ENCODE measurements at places on chromosomes 3 and 15.

- DNase-seq: no peak
Measured at GRCh38 chr15:98561169-98561941, 87.0 kb upstream of the IGF1R start.

DNA sequence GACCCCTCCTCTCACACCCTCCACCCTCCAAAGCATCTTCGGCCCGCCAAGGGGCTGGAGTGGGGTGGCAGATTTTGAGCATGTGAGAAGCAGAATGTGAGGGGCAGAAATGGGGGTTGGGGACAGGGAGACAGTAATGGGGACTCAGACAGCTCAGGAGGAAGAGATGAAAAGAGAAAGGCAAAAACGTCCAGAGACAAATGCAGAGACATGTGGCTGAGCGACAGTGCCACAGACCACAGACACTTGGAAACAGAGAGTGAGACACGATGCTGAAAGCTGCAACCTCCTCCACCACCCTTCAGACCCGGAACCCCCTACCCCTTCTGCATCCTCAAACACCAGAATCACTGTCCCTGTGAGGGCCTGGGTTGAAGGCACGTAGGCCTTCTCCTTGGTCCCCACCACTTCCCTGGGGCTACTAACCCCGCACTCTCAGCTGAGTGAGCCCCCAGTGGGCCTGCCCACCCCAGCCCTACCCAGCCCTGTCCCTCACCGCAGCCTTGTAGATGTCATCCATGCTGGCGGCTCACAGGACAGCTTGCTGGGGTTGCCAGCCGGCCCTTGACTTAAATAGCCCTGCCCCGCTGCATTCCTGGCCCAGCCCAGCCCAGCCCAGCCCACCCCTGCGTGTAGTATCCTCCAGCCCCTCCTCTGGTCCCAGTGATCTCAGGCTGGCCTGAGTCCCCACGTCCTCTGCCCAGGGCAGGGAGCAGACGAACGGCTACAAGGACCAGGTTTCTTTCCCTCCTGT lies at the start of gene TNNC1:
TSS of gene TNNC1 (minus strand) at position 546 of the 754 bp plus-strand sequence. CDS start at position 520, 26 bp downstream.
- no peak for DNase-seq

GRCh38 chr3:62236016-62236415 lies 137.3 kb downstream of the FEZF2 start:
- no peak for DNase-seq

DNA sequence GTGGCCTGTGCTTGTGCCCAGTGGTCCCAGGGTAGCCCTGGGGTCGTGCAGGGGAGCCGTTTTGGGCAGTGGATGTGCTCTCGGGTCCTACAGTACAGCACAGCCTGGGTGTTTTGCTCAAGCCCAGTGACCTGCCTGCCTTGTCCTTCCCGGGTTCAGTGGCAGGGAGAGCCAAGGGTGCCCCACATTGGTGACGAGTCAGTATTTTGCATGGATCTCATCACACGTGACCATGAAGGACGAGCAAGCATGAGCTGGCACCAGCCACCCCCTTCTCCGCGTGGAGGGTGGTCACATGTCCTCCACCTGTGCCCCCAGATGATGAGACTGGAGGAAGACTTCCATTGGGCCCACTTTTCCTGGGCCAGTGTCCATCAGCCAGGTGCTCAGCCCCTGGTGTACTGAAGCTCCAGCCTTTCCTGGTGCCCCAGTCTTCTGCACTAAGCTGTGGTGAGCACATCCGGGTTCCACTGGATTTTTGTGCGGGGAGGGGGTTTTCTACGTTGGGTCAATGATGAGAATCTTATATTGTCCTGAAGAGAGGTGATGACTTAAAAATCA lies 197.5 kb downstream of the UBE3A start:
- no peak for DNase-seq

DNA sequence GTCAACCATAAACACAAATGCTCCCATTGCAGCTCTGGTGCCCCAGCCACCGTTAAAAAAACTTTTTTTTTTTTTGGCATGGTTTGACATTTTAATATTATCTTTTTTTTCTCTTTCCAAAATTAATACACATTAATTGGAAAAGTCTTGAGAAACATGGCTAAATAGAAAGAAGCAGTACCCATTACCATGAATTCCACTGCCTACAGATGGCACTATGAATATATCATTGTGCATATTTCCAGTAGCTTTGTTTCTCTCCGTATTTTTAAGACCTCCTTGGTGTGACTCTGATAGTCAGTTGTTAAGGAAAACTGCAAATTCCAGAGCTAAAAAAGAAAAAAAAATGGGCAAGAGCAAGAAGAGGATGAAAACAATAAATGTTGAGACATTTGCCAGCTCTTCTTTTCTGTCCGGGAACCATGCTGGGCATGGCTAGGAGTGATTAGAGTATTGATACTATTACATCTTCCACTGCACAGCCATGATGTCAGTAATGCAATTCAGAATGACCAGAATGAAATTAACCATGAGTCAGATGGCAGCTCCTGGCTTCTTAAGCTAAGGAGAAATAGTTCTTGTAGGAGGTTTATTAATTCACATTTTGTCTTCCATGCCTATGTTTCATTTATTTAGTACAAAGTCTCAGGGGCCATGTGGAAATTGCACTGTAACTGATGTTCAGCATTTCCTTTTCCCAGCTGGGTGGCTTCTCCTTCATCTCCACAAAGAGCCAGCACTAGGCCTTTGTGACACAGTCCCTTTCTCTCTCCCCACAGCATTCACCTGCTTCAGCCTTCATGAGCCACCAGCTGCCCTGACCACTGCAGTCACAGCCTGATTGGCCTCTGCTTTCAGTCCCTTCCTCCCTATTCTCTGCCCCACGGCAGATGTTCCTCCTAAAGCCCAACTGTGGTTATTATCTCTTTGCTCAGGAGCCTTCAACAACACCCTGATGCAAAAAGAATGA lies 31.8 kb downstream of the SLC7A14 start:
- no peak for DNase-seq

GRCh38 chr3:105752791-105753415 lies 115.9 kb downstream of the CBLB start:
- DNase-seq: peak; percentile 29

DNA sequence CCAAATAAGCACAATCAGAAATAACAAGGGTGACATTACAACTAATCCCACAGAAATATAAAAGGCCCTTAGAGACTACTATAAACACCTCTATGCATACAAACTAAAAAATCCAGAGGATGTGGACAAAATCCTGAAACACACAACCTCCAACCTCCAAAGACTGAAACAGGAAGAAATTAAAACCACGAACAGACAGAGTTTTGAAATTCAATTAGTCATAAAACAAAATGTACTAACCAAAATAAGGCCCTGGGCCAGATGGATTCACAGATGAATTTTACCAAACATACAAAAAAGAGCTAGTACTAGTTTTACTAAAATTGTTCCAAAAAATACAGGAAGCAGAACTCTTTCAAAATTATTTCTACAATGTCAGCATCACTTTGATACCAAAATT lies 1043.6 kb downstream of the DIPK2A start:
- peak; percentile 63 for DNase-seq

- no peak for DNase-seq
Measured at GRCh38 chr15:78056714-78057269, 20.7 kb downstream of the TBC1D2B start.

DNA sequence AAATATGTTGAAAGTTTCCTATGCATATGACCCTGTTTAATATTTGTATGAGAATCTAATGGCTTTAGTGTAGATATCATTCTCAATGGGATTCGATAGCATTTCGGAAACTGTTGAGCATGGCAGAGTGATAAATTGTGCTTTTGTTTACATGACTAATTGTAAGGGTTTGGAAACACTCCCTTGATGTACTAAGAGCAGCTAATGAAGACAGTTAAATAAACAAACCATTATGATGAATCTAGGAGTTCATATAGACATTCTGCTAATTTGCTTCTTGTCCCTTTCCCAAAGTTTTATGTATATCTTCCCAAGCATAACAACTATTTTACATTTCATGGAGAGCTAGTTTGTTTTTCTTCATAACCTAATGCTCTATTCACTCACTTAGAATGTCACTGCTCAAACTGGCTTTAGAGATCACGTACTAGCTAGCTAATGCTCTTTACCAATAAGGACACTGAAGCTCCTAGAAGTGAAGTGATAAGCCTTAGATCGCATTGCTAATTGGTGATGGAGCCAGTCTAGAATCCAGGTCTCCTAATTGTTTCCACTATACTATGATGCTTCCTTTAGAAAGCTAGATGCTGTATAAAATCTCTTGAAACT lies 140.8 kb downstream of the TP63 start:
- DNase-seq: no peak

- DNase-seq: no peak
Measured at GRCh38 chr3:55442861-55443260, 44.2 kb downstream of the WNT5A start.

GRCh38 chr3:170178651-170179050 lies 2.9 kb downstream of the PHC3 start:
- DNase-seq: no peak

DNA sequence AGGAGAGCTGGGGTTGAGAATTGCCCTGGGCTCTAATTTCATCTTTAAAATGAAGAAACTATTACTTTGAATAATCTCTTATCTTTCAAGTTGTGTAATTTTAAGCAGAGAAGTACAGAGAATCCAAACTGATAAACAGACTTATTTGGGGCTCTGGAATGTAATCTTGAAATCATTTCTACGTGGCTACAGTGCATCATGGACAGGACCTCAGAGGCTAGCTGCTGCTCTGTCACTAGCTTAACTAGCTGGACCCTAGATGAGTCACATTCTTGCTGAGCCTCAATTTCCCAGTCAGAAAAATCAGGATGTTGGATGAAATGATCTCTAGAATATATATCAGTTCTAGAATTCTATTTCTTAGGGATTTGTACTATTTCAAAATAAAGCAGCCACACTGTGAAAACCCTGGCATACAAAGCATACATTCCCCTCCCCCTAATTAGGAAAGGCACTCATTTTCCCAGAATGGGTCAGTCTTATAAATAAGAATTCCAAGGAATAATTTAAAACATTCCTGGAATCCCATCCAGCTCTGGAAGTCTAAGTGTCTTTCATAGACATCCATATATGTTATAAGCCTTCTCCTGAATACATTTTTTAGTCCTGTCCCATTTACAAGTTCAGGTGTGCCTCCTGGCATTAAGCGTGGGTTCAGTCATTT lies 47.2 kb downstream of the RASGRP1 start:
- peak; percentile 33 for DNase-seq

GRCh38 chr15:94621736-94622135 lies 390.4 kb downstream of the MCTP2 start:
- no peak for DNase-seq

DNA sequence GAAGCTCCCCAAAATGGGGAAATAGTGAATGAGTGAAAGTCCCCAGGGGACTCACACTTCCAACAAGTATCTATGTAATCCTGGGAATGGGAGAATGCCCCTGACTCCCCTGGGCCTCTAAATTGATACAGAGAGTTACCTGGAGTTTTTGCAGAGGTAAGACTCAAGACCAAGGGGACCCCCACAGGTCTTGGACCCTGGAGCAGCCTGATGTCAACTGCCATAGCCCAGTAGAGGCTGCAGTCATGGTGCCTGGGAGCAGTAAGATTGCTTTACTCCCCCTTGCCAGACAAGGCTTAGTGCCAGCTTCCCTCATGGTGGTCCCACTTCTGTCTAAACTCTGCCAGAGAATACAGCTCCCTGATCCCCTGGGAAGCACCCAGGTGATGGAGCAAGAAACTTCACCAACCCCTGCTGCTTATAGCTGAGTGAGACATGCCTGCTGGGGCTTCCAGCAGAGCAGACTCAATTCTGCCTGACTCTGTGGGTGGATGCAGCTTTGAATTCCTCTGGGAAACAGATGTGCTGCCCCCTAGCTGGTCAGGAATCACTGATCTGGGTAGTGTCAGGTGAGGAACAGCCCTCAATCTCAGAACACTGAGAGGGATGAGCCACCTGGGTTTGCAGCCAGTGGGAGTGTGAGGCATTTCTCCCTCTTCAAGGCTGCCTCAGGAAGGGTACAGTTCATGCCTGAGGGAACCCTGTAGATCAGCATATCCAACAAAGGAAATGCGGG lies 485.9 kb downstream of the NSUN3 start:
- DNase-seq: no peak

DNA sequence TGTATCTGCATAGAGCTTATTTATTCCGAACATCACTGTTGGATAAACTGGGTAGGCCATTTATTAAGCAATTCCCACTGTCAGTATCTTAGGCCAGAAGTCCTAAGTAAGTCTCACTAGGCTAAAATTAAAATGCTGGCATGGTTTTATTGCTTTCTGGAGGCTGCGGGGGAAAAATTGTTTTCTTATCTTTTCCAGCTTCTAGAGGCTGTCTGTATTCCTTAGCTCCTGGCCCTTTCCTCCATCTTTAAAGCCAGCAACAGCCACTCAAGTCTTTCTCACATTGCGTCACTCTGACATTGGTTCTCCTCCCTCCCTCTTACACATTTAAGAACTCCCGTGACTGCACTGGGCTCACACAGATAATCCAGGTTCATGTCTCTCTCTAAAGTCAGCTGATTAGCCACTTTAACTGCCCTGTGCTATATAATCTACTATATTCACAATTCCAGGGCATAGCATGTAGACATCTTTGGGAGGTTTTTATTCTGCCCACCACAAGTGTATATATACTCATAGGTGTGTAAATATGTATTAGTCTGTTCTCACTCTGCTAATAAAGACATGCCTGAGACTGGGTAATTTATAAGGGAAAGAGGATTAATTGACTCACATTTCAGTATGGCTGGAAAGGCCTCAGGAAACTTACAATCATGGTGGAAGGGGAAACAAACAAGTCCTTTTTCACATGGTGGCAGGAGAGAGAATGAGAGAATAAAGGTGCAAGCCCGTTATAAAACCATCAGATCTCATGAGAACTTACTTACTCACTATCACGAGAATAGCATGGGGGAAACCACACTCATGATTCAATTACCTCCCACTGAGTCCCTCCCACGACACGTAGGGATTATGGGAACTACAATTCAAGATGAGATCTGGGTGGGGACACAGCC lies 113.5 kb upstream of the SLC7A14 start:
- no peak for DNase-seq

DNA sequence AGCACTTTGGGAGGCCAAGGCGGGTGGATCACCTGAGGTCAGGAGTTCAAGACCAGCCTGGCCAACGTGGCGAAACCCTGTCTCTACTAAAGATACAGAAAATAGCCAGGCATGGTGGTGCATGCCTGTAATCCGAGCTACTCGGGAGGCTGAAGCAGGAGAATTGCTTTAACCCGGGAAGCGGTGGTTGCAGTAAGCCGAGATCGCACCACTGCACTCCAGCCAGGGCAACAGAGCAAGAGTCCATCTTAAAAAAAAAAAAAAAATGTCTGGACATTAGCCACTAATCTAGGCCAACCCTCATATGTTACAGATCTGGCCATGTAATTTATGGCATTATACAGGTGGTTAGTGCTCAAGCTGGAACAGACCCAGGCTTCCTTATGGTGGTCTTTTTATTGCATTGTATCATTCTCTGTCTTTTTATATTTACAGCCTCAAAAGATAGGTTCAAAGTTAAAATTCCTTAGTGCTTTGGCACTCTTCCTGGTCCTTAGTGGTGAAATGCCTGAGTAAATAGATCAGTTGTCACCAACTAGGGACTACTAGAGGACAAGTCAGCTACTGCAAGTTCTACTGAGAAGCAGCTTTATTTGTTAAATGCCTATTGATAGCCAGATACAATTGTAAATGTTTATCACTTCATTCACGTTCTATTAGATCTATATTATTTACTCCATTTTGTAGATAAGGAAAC lies 16.0 kb downstream of the STARD9 start:
- peak; percentile 56 for DNase-seq
